ENCODE measurements at places on chromosomes 7 and 10.

DNA sequence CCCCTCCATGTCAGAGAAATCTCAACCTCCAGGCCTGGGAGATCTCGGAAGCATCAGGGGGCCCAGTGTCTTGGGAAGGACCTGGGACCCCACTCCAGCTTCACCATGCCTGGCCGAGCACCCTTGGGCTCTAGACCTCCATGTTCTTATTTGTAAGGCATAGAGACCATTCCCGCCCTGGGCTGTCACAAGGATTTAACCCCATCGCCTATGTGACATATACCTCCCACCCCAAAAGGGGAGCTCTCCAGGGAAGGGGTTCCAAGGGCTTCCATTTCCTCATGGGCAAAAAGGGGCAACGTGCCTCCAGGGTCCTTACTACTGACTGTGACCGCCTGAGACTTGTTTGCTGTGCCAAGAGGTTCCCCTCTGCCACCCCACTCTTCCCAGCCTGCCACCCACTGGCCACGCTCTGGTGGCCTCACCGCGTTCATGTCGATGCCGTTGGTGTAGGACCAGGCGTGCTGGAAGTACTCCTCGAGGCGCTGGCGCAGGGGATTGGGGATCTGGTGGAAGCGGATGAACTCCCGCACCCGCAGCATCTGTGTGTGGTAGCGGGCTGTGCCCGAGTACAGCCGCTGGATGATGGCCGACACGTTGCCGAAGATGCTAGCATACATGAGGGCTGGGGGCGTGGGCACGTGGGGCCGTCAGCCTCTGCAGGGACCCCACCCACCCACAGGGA lies 27.5 kb downstream of the KCNH2 start:
- DNase-seq: no peak

GRCh38 chr10:50522908-50523307 lies 100.8 kb downstream of the SGMS1 start:
- DNase-seq: no peak

- no peak for DNase-seq
Measured at GRCh38 chr7:155724327-155725005, 80.0 kb downstream of the RBM33 start.

GRCh38 chr7:1160670-1161021 lies 650 bp upstream of the ZFAND2A start:
- no peak for DNase-seq

DNA sequence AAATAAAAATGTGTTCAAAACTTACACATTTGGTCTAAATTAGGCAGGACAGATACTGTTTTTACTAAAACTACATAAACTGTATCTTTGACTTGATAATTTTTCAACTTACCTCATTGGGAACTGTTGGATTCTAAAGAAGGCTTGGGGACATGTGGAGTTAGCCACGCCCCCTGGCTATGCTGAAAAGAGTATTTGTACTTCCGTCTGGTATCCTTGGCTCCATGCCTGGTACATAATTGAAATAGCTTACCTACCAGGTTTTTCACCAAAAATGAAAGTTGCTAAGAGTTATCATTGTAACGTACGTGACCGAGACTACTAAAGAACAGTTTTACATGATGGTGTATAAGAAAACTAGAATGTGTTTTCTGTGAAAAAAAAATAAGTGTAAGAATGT lies 604.8 kb upstream of the IGFBP3 start:
- no peak for DNase-seq

DNA sequence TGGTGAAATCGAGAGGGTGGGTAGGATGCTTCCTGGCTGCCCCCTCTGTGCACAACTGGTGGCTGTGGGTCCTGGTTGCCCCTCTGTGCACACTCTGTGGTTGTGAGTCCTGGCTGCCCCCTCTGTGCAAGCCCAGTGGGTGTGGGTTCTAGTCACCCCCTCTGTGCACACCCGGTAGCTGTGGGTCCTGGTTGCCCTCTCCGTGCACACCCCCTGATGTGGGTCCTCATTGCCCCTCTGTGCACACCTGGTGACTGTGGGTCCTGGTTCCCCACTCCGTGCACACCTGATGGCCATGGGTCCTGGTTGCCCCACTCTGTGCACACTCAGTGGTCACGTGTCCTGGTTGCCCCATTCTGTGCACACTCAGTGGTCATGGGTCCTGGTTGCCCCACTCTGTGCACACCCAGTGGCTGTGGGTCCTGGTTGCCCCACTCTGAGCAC lies 20.3 kb upstream of the RET start:
- DNase-seq: no peak

- DNase-seq: no peak
Measured at GRCh38 chr10:128237710-128238109, 111.5 kb upstream of the MKI67 start.

DNA sequence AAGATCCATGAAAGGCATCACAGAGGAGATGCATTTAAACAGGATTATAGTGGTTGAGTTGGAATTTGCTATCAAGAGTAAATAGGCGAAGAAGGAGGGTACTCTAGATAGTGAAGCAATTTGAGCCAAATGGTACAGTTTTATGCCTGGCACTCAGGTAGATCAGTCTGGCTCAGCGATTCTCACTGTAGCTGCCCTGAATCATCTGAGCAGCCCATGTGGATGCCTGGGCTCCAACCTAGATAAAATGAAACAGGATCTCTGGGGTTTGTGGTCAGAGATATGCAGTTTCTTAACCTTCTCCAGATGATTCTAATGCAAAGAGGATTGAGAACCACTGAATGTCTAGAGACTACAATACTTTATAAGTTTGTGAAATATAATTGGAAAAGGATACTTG lies 282.0 kb upstream of the FZD1 start:
- no peak for DNase-seq

DNA sequence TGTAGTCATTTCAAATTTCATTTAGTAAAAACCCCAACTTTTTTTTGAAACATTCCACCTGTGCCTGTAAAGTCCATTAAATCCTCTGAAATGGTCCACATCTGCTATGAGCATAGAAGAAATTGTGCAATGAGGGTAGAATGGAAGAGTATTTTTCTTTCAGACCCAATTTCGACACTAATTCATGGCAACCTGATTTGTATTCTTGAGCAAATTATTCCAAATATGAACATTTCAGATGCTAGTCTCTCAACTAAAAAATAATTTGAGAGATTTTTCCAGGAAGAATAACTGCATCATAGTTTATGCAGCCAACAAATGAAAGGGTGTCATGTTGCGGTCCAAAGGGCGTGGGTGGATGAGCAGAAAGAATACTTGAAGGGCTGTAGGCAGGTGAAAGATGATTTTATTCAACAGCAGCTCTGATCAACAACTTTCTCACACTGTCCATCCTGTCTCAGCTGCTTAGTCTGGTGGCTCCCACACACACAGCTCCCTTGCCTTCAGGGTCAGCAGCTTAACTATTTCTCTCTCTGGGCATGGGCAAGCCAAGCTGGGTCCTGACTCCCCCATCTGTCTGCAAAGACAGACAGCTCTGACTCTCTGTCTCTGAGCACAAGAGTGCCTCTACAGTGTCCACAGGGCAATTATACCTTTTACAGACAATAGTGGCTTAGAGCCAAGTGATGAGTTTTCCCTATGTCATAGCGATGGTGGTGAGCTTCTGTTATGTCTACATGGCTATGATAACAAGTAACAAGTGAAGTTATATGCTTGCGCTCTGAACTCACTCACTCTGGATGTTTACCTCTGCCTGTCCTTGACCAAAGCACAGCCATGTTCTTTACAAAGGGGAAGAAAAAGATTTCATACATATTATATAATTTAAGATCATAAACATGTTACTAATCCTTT lies 11.5 kb downstream of the STEAP2 start:
- no peak for DNase-seq

- DNase-seq: no peak
Measured at GRCh38 chr7:16365952-16366351, 55.4 kb downstream of the CRPPA start.

GRCh38 chr7:143258831-143259230 lies 4.4 kb upstream of the GSTK1 start:
- DNase-seq: no peak

GRCh38 chr10:118116715-118117449 lies 70.1 kb upstream of the RAB11FIP2 start:
- DNase-seq: no peak

DNA sequence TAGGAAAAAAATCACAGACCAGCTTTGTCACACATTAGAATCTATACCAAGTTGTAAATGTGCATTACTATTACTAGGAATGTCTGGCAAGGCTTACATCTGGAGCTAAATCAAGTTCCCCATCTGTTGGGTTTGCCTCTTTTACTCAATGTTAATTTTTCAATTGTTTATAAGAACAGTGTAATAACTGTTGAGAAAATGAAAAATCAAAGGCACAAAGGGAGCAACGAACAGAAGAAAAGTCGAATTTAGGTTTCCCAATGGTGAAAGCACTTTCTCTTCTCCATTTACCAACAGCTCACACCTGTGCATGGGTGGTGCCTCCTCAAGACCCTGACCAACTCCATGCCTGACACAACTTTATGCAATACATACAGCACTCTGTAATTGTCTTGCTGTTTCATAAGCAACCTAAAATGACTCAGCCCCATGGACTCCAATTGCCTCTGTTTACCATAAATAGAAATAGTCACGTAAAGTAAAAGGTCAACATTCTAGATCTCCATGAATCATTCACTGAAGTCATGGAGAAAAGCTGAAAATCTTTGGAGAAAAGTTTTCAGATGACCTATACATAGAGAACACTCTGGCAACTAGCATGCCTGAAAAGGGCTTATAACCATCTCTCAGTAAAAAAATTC lies 95.5 kb upstream of the KCNIP2 start:
- no peak for DNase-seq

DNA sequence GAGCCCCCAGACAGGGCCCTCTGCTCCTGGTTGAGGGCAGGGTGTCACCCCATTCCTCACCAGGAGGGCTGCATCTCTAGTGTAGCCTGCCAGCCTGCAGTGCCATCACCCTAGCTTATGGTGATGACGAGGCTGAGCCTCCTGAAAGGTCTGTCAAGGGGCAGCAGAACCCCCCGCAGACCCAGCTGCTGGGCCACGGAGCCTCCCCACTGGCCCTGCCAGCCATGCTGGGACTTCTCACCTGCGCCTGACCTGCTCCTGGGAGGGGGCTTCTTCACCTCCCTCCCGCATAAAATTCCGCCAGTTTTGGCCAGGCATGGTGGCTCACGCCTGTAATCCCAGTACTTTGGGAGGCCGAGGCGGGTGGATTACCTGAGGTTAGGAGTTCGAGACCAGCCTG lies 40.4 kb upstream of the RASGEF1A start:
- DNase-seq: no peak

DNA sequence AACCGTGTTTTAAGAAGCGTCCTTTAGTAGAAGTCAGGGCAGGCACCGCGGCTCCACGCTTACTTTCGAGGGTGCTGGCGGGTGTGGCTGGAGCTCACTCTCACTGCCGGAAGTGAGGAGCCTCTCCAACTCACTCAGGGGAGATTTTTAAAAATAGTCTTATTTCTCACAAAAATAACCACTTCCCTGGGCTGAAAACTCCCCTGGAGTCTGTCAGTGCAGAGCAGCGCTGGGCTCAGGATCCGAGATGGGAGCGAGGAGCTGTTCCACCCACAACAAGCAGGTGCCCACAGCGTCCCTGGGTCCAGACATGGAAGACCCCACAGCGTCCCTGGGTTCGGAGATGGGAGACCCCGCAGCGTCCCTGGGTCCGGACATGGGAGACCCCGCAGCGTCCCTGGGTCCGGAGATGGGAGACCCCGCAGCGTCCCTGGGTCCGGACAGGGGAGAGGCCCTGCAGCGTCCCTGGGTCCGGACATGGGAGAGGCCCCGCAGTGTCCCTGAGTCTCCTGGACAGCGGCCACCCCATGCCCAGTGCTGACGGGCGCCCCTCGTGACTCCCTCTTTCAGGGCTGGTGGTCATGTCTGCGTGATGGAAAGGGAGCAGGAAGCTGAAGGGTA lies 51.2 kb downstream of the VIPR2 start:
- DNase-seq: no peak

GRCh38 chr7:157630301-157630853 lies 293.6 kb downstream of the DNAJB6 start:
- DNase-seq: no peak

DNA sequence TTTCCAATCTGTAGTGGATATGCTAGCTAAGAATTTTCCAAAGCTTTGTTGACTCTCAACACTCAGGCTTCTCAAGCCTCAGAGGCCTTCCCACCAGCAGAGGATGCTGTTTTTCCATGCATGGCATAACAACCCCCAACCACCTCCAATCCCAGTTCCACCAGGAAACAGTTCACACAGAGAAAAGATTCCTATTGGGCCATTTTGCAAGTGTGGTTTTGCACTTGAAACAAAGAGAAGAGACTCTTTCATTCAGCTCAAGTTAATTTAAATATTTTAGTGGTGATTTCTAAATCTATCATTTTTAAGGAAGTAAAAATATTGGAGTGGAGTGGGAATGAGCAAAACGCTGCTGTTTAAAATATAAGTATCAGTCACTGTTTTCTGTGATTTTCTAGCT lies 105.6 kb upstream of the COL1A2 start:
- no peak for DNase-seq

DNA sequence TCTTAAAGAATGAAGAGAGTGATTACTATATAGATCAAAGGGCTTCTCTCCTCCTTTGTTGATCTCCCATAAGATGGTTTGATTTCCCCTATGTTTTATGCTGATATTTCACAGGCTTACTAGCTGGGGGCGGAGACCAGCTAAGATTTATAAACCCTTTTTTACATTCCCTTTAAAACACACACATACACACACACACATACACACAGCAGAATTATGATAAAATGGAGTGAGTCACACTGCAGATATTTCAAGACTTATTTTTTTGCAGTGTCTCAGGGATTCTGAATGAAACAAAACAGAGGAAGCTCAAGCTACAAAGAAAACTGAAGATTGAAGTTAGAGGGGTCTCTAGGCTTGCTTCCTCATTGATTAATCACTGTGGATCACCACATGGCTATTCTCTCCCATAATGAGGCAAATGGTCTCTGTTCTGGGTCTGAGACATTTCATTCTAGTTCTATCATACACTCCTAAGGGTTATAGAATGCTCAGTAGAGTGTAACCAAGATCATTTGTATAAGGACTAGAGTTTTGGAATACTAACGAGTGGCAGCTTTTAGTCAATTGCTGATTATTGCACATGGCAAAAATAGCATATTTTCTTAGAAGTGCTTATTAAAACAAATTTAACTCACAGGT lies 18.6 kb downstream of the INA start:
- no peak for DNase-seq

DNA sequence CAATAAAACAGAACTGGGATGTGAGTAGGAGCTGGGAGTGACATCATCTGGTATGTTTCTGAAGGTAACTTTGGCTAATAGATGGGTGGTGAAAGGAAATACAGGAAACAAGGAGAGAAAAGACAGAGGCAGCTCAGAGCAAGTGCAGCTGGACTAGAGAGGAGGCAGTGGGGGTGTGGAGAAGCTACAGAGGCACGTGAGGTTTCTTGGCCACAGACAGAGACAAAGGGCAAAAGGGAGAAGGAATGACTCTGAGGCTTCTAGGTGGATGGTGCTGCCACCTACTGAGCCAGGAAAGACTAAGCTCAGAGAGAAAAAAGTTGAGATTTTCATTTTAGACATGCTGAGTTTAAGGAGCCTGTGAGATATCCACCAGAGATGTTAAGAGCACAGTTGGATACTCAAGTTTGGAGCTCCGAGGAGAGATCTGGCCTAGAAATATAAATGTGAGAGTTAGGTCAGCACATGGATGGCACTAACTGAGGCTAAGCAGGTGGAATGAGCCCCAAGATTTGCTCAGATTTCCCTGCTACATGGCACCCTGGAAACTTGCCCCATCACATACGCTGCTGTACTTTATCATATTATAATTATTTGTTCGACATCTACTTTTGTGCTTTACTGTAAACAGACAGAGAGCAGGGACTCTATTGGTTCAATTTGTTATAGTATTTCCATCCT lies 293.0 kb upstream of the IMMP2L start:
- no peak for DNase-seq

- no peak for DNase-seq
Measured at GRCh38 chr7:127251465-127252376, 1.0 kb downstream of the GRM8 start.

GRCh38 chr7:11212080-11212711 lies 238.5 kb downstream of the PHF14 start:
- DNase-seq: no peak

Measured in T-helper 22 cell (primary cell).